ENCODE measurements at places on chromosomes 2 and 18.

- H3K4me3 ChIP-seq = no peak overlapping the region
- no peak for DNase-seq
- peaks cover 15% of the 10 kb centered on the region for H3K27me3 ChIP-seq
- no peaks in the 10 kb centered on the region for H3K36me3 ChIP-seq
- no peak overlapping the region for H3K27ac ChIP-seq
- H3K4me1 ChIP-seq = peaks cover 2% of the 10 kb centered on the region
These were observed 38.1 kb upstream of the MMADHC start for GRCh38 chr2:149625671-149626070.

DNA sequence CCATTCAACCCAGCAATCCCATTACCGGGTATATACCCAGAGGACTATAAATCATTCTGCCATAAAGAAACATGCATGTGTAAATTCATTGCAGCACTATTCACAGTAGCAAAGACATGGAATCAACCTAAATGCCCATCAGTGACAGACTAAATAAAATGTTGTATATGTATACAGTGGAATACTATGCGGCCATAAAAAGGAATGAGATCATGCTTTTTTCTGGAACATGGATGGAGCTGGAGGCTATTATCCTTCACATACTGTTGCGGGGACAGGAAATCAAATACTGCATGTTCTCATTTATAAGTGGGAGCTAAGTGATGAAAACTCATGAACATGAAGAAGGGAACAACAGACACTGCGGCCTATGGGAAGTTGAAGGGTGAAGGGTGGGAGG is 65.1 kb downstream of the EHBP1 start:
- peaks cover 3% of the 10 kb centered on the region for H3K4me1 ChIP-seq
- no peak overlapping the region for H3K4me3 ChIP-seq
- H3K27ac ChIP-seq = no peak overlapping the region

GRCh38 chr18:43720041-43720440 is 442.8 kb upstream of the SYT4 start:
- peaks cover 1% of the 10 kb centered on the region for H3K36me3 ChIP-seq
- no peaks in the 10 kb centered on the region for H3K27me3 ChIP-seq
- no peaks in the 10 kb centered on the region for H3K4me1 ChIP-seq
- H3K4me3 ChIP-seq = no peak overlapping the region
- DNase-seq = no peak
- no peak overlapping the region for H3K27ac ChIP-seq

DNA sequence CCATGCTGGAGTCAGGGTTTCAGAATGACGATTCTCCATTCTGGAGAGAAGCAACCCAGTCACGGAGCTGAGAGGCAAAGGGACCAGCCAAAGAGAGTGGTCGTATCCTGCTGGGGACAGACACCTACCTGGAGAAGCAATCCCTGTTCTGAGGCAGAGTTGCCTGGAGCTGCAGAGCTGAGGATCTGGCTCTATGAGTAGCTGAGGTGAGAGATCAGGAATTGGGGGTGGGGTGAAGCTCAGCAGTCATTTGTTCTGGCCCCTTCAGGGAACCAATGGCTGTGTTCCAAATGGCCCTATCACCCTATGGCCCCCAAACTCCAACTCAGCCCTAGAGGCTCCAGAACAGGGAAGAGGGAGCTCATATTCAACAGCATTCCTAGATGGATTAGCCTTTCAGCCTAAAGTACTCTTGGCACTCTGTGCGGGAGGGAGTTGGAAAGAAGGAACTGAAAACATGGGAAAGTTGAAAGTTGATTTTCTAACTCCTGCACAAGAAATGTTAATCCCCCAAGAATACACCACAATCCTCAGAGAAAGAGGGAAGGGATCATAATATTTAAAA is 3.3 kb upstream of the ATRAID start:
- H3K4me1 ChIP-seq = peaks cover 20% of the 10 kb centered on the region
- H3K4me3 ChIP-seq = no peak overlapping the region
- H3K27me3 ChIP-seq = no peaks in the 10 kb centered on the region
- DNase-seq = no peak

DNA sequence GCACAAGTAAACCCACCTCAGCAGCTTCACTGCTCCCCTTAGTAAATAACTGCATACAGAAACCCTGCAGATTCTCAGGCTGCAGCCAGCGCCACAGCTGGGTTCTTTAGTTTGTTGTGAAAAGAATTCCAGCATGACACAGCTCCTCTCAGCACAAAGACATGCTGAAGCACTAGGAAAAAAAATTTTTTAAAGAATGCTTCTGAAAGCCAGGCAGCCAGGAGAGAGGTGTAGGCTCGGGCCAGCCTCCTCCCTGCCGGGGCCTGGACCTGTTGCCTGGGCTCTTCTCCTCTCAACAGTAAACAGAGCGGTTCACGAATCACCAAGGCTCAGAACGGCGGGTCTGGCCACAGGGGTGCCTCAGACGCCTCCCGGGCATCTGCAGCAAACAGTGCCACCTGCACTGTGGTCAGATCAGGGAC is 95.7 kb upstream of the POU3F3 start:
- no peak for DNase-seq
- H3K4me1 ChIP-seq = no peaks in the 10 kb centered on the region
- peaks cover 22% of the 10 kb centered on the region for H3K27me3 ChIP-seq
- H3K36me3 ChIP-seq = no peaks in the 10 kb centered on the region
- H3K27ac ChIP-seq = no peak overlapping the region
- no peak overlapping the region for H3K4me3 ChIP-seq

Measured in stimulated activated naive B cell treated with anti-CD40 and anti-IgM and Interleukin-4, amounts not matched to agents 10 μg/mL and 1 μg/mL and 100 μg/mL, for 72 hours (primary cell).